ENCODE measurements at places on chromosomes 4 and X. TPM values are rescaled to one million over a fixed set of nuclear protein-coding genes. Genes with fewer than 3 reads are reported as not detected.

Gene ZIC3
- polyA plus RNA-seq, result 0.04 TPM

DNA sequence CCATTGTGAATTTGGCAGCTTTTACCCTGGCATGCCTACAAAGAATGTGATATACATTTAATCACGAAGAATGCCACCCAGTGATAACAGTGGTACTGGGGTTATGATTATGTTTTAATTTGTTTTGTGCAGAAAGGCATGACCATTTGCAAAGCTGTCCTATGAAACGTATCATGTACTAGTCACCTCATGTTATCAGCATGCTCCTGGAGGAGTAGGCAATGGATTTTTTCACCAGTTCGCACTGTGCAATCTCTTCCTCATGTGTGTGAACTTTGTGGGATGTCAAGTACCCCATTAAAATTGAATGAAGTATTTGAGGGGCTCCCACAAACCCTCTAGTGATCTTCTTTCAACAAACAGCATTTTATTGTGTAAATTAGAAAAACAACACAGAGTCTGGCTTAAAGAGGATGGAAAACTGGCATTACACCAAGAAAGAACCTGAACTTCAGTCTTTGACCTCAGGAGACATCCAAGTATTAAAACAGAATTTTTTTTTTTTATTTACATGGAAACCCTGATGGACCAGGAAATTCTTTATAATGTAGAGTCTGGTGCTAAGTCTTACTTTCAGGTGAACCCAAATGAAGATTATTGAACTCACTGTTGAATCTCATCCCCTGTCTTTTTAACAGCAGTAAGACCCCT is 200.6 kb upstream of the PGRMC2 start:
- no peaks in the 10 kb centered on the region for H3K36me3 ChIP-seq
- H3K27me3 ChIP-seq, result no peaks in the 10 kb centered on the region
- H3K4me1 ChIP-seq, result no peaks in the 10 kb centered on the region
- DNase-seq, result no peak
- H3K27ac ChIP-seq, result no peak overlapping the region
- H3K4me3 ChIP-seq, result no peak overlapping the region

Gene TLR1
- 10.1 TPM for polyA plus RNA-seq

Gene PRSS12
- 1.2 TPM for polyA plus RNA-seq

DNA sequence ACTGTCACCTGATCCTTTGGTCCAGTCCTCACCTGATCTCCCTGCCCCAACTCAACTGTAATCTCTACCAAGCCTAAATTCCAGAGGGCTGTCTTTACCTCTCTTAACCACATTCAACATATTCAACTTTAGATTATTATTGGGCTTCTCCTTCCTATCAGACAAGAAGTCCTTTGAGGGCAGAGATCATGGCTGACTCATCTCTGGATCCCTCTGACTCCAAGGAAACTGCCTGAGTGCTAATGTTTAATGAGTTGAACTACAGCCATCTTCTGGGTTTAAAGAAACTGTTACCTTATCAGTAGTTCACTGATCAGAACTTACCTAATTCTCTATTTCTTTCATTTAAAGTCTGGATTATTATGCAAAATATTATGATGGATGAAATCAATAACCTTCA is 135.7 kb downstream of the GPC3 start:
- no peaks in the 10 kb centered on the region for H3K36me3 ChIP-seq
- H3K4me1 ChIP-seq, result no peaks in the 10 kb centered on the region
- H3K27ac ChIP-seq, result no peak overlapping the region
- DNase-seq, result no peak
- H3K4me3 ChIP-seq, result no peak overlapping the region

Gene DNASE1L1
- polyA plus RNA-seq, result 13.0 TPM

DNA sequence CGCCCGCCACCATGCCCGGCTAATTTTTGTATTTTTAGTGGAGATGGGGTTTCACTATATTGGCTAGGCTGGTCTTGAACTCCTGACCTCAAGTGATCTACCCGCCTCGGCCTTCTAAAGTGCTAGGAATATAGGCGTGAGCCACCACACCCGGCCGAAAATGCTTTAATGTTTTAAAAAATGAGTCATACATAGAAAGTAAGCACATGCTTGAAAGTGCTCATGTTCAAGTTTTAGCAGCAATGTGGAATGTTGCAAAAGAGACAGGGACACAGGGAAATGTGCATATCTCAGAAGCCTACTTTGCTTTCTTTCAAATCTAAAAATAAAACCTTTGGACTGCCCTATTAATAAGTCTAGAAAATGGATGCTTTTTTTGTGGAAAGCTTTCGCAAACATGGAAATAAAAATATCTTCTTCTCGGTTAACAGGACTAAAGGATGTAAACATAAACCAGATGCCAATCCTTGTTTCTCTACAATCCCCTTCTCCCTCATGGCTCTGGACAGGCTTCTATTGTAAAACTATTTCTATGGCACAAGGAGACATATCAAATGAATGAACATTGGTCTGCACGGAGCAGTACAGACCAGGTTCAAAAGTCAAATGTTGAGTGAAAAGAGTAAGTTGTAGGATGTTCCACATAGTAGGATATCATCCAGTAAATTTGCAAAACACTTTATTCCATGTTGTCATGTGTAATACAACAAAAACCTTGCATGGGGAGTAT is 15.0 kb downstream of the MECP2 start:
- peaks cover 6% of the 10 kb centered on the region for H3K4me1 ChIP-seq
- no peak overlapping the region for H3K27ac ChIP-seq
- no peak overlapping the region for H3K4me3 ChIP-seq
- H3K27me3 ChIP-seq, result no peaks in the 10 kb centered on the region

GRCh38 chr4:135277068-135277979 is 1075.7 kb upstream of the PABPC4L start:
- DNase-seq, result no peak
- no peak overlapping the region for H3K4me3 ChIP-seq
- H3K27me3 ChIP-seq, result peaks cover 2% of the 10 kb centered on the region

- DNase-seq, result no peak
- no peaks in the 10 kb centered on the region for H3K36me3 ChIP-seq
- H3K27me3 ChIP-seq, result no peaks in the 10 kb centered on the region
- no peak overlapping the region for H3K4me3 ChIP-seq
Measured at GRCh38 chrX:11628399-11628798, 37.3 kb downstream of the ARHGAP6 start.

- no peaks in the 10 kb centered on the region for H3K36me3 ChIP-seq
- H3K4me3 ChIP-seq, result no peak overlapping the region
- no peak overlapping the region for H3K27ac ChIP-seq
Measured at GRCh38 chr4:140724760-140725159, 31.4 kb downstream of the TBC1D9 start.

GRCh38 chr4:2762048-2762447 is 5.9 kb upstream of the TNIP2 start:
- no peak overlapping the region for H3K4me3 ChIP-seq
- H3K27ac ChIP-seq, result no peak overlapping the region
- peaks cover 2% of the 10 kb centered on the region for H3K4me1 ChIP-seq
- H3K36me3 ChIP-seq, result no peaks in the 10 kb centered on the region

Gene NXF2
- polyA plus RNA-seq, result not detected

Gene PDGFRA
- polyA plus RNA-seq, result 213 TPM

Gene C4orf54
- not detected for polyA plus RNA-seq

- H3K36me3 ChIP-seq, result no peaks in the 10 kb centered on the region
- H3K27ac ChIP-seq, result no peak overlapping the region
- no peak overlapping the region for H3K4me3 ChIP-seq
- no peaks in the 10 kb centered on the region for H3K4me1 ChIP-seq
- no peaks in the 10 kb centered on the region for H3K27me3 ChIP-seq
Measured at GRCh38 chr4:42683393-42683792, 26.5 kb upstream of the ATP8A1 start.

Gene DOK7
- 0.19 TPM for polyA plus RNA-seq

DNA sequence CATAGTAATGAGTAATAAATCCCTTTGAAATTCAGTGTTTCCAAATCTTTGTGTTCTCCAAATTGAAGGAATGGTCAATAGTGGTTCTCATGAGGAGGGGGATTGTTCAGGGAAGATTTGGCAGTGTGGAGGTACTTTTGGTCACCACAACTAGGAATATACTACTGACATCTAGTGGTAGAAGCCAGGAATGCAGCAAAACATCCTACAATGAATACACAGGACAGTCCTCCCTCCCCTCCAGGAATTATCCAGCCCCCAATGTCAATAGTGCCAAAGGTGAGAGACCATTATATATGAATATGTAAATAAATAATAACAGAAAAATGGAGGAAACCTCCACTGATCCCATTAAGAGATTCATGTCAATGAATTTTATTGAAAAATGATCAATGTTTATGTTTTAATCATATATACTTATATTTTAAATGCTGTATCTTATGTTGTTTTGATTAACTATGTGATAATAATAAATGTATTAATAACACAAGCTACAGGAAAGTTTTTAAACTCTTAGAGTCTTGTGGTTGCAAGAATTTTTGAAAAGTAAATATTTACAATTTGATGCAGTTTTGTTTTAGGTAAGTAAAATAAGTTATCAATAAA is 14.4 kb upstream of the FAM9A start:
- no peak for DNase-seq
- no peaks in the 10 kb centered on the region for H3K4me1 ChIP-seq
- no peak overlapping the region for H3K4me3 ChIP-seq
- no peaks in the 10 kb centered on the region for H3K27me3 ChIP-seq
- H3K27ac ChIP-seq, result no peak overlapping the region

- H3K4me1 ChIP-seq, result peaks cover 1% of the 10 kb centered on the region
- no peak for DNase-seq
- H3K27me3 ChIP-seq, result no peaks in the 10 kb centered on the region
- no peaks in the 10 kb centered on the region for H3K36me3 ChIP-seq
Measured at GRCh38 chrX:115350711-115351381, 61.3 kb downstream of the LUZP4 start.
